ENCODE measurements at places on chromosomes 7 and 10. TPM values are rescaled to one million over a fixed set of nuclear protein-coding genes. Genes with fewer than 3 reads are reported as not detected.

Gene CDHR1
- 0.25 TPM for total RNA-seq

Gene HYAL4
- total RNA-seq = 0.39 TPM

Gene CRTAC1
- 4.6 TPM for total RNA-seq

Gene LMOD2
- total RNA-seq = not detected

Gene OR2A12
- total RNA-seq = not detected

Gene STEAP1
- 1.4 TPM for total RNA-seq

Gene ZCCHC24
- total RNA-seq = 2.7 TPM

Gene LAMB4
- 0.13 TPM for total RNA-seq

Data from dermis microvascular lymphatic vessel endothelial cell (primary cell).